Stimulated activated CD4-positive, alpha-beta T cell treated with anti-CD3 and anti-CD28 coated beads, Interleukin-15, amount 100 ng/mL, for 48 hours (primary cell): ENCODE measurements at places on chromosomes 12 and 14.

DNA sequence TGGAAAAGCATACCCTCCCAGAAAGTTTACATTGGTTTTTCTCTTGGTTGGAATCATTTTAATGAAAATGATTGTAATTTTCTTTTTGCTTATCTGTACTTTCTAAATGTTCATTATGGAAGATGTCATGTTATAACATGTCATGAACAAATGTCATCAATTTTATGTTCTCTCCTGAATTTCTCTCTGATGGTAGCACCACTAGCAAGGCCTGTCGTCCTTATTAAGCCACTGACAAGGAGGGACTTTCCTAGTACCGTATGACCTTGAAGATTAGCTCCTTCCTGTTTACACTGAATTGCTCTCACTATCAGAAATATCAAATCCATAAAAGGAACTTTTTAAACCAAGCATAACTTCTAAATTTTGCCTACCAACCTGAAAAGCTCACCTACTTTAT, 99.0 kb downstream of the ESR2 start:
- DNase-seq, result no peak

DNA sequence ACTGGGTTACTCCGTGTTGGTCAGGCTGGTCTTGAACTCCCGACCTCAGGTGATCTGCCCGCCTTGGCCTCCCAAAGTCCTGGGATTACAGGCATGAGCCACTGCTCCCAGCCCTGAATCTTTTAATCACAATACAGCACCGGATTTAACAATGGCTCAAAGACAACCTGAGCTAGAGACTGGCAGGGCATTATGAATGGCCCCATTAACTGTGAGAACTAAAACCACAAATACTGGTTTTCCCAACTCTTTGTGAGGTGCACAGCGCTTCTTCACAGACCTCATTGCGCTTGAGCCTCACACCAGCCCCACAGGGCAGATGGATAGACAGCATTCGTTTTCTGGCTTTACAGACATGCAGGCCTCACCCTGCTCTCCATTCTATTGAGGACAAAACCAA, 107.0 kb upstream of the FKBP4 start:
- DNase-seq, result no peak

GRCh38 chr14:35416108-35416750, 11.7 kb upstream of the NFKBIA start:
- peak; percentile 67 for DNase-seq

GRCh38 chr12:9367201-9367600, 159.0 kb upstream of the PZP start:
- DNase-seq, result no peak

GRCh38 chr12:77760271-77761025, 70.2 kb upstream of the NAV3 start:
- no peak for DNase-seq

DNA sequence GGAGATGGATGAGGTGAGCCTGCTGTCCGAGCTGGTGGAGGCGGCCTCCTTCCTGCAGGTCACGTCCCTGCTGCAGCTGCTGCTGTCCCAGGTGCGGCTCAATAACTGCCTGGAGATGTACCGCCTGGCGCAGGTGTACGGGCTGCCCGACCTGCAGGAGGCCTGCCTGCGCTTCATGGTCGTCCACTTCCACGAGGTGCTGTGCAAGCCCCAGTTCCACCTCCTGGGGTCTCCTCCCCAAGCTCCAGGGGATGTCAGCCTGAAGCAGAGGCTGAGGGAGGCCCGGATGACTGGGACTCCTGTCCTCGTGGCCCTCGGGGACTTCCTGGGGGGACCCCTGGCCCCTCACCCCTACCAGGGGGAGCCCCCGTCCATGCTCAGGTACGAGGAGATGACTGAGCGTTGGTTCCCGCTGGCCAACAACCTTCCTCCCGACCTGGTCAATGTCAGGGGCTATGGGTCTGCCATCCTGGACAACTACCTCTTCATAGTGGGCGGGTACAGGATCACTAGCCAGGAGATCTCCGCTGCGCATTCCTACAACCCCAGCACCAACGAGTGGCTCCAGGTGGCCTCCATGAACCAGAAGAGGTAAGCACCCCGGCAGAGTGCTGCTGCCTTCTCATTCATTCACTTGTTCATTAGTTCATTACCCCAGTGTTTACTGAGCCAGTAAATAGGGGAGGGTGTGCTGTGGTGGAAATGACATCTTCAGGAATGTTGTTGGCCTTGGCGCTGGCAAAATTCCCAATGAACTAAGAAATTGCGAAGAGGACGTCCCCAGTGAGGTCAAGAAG, 774 bp upstream of the MANSC4 start:
- DNase-seq, result no peak

GRCh38 chr14:53857625-53858344, 98.8 kb downstream of the BMP4 start:
- DNase-seq, result no peak

- no peak for DNase-seq
These were observed 153.0 kb upstream of the FKBP4 start for GRCh38 chr12:2641761-2642160.

GRCh38 chr12:64621257-64621942, 11.1 kb downstream of the RASSF3 start:
- DNase-seq, result no peak

GRCh38 chr12:123519141-123520001, 14.1 kb downstream of the RILPL1 start:
- DNase-seq, result no peak

GRCh38 chr14:58873228-58873953, 235.6 kb downstream of the DACT1 start:
- DNase-seq, result no peak

DNA sequence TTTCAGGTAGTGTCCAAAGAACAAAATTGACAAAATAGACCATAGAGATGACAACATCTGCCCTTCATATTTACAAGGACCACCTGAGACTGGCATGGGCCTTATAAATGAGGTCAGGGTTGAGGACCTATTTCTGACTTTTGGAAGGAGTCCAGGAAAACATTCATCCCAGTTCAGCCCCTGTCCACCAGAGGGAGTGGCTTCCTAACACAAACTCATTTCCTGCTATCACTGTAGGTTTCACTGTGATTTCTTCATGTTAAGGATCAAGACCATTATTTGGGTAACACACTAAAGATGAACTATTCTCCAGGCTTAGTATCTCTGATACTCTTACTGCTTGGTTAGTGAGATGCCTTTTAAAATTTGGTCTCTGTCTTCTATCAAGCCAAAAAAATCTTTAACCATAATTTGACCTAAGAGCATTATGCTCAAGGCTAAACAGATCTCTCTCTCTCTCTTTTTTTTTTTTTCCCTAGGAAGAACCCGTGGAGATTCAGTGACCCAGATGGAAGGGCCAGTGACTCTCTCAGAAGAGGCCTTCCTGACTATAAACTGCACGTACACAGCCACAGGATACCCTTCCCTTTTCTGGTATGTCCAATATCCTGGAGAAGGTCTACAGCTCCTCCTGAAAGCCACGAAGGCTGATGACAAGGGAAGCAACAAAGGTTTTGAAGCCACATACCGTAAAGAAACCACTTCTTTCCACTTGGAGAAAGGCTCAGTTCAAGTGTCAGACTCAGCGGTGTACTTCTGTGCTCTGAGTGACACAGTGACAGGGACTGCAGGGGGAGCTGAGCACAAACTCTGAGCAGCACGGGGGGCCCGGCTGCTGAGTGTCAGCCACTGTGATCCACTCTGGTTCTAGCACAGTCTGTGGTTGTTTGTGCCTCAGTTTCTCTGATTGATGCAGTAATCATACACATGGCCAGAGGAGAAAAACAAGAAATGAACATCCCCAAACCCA, 267.6 kb upstream of the OR4E1 start:
- no peak for DNase-seq

- no peak for DNase-seq
These were observed 20.0 kb upstream of the APPL2 start for GRCh38 chr12:105256011-105256410.

DNA sequence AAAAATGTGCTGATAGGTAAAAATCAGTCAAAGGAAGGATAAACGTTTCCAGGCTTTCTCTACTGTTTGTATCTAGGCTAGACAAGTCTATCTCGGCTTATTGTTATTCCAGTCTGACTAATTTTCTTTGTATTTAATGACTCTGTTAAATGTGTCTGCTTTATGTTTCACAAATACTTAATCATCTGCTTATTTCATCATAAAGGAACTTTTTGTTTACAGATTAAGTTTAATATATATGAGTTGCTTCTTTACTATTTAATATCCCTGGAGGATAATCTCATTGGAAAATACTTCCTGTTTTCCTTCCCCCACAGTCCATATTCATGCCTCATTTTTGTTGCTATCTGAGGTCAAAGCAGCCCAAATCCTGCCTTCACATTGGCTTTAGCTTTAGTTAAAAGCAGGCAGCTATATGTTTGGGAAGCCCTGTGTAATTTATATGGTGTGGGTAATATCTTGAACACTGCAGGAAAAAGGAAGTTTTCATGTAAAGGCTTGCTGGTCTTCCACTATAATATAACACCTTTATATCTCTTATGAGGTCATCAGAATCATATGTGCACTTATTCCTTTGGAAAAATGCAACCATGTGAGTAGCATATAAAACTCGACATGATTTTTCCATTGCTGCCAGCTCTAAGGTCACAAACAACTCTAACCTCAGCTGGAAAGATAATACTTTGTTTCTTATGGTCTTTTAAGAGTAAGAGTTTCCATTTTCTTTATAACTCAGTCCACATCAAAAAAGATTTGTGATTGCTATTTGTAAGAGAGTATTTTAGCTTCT, 76.8 kb downstream of the ALX1 start:
- DNase-seq, result no peak

DNA sequence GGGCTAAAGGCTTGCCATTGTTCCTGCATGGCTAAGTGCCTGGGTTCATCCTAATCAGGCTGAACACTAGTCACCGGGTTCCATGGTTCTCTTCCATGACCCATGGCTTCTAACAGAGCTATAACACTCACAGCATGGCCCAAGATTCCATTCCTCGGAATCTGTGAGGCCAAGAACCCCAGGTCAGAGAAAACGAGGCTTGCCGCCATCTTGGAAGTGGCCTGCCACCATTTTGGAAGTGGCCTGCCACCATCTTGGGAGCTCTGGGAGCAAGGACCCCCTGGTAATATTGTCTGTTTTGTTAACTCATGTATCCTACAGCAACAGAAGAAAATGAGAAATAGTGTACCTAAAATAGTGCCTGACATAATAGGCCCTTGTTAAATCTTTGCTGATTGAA, 92.7 kb downstream of the ADAMTS20 start:
- no peak for DNase-seq

GRCh38 chr14:103654619-103655018, 25.6 kb downstream of the KLC1 start:
- no peak for DNase-seq

DNA sequence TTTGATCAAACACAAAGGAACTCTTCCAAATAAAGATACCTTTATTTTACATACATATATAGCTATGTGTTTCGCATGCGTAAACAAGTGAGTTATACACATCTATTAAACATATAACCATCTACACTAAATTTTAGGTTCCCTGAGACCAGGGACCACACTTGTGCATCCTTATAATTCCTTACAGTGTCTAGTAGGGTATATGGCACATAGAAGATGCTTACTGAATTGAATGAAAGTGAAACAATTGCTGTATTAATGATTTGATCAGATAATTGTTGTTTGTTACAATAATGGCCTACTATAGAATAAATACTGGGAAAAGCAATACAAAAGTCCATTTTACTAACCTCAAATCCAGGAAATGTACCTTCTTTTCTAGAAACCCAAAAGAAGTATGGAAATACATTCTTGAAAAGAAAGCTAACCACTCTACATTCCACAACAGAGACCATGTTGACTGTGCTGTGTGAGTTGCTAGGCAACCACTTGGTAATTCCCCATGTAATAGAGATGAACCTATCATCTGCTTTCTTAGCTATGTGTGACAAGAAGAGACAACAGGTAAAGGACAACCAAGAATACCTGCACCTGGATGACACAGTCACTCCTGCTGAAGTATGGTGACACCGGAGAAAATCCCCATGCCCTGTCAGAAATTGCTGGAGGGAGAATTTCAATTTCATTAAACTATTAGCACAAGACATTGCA, 11.9 kb upstream of the CIPC start:
- DNase-seq, result no peak

- no peak for DNase-seq
These were observed 56.0 kb downstream of the MSRB3 start for GRCh38 chr12:65334521-65334920.

DNA sequence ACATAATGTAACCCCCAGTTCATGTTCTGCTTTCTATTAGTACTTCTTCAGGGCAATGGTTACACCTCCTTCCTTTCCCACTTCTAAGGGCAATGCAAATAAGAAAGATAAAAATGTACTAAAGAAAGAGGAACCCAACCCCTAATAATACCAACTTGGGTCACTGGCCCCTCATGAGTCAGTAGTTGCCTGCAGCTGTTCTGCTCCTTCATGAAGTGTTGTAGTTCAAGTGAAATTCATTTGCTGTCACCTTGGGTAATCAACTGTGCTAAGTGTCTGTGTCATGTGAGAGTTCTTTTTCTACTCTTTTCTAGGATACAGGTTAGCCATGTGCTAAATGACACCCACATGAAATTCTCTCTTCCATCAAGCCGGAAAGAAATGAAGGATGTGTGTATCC, 91.8 kb downstream of the PLXNC1 start:
- no peak for DNase-seq

DNA sequence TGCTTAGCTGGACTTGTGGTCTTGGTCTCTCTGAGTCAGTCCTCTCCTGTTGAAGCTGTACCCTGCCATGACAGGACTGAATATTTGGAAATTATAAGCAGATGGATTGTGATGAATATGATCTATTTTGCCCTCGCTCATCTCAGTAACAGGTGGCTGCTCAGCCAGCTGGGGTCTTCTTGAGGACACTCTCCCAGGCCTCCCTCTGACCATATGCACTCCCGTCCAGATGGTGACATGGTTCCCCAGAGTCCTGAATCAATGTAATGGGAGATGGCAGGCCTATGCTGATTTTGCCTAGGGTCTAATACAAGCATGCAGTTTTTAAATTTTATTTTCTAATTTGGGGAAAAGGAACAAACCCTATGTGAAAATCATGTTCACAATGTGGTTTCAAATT, 63.1 kb upstream of the TRHDE start:
- no peak for DNase-seq

DNA sequence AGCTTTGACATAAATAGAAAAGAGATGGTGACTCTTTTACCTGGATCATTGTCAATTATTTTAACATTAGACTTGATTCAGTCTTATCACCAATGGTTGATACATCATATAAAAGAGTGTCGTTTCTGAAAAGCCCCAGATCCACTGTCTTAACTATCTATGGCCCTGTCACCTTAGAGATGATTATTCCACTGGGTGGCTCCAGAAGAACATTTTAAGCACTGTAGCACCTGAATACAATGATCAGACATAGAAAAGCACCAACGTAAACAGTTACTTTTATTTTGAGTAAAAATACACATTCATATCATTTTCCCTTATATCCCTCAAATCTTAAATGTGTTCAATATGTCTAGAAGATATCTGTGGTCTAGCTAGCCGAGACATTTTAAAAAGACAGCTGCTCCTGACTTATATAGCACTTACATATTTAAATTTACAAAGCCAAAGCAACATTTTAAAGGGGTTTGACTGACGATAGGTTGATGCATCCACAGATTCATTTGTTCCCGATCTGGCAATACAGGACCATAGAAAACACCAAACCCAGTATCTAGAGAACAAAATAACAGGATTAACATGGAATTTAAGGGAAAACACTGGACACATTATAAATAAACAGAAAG, 32.9 kb downstream of the TSPAN8 start:
- DNase-seq, result no peak
